Neural crest cell (in vitro differentiated cells): ENCODE measurements at places on chromosomes 6 and 20. TPM values are rescaled to one million over a fixed set of nuclear protein-coding genes. Genes with fewer than 3 reads are reported as not detected.

- H3K4me3 ChIP-seq, result no peak overlapping the region
- no peaks in the 10 kb centered on the region for H3K27me3 ChIP-seq
- H3K36me3 ChIP-seq, result no peaks in the 10 kb centered on the region
- no peaks in the 10 kb centered on the region for H3K4me1 ChIP-seq
- H3K27ac ChIP-seq, result no peak overlapping the region
Measured at GRCh38 chr20:1918491-1919165, 23.4 kb downstream of the SIRPA start.

- no peaks in the 10 kb centered on the region for H3K27me3 ChIP-seq
- no peak for DNase-seq
- no peaks in the 10 kb centered on the region for H3K36me3 ChIP-seq
Measured at GRCh38 chr6:65692109-65692508, 14.9 kb downstream of the EYS start.

- no peaks in the 10 kb centered on the region for H3K36me3 ChIP-seq
- no peak for DNase-seq
- H3K4me1 ChIP-seq, result no peaks in the 10 kb centered on the region
- H3K27me3 ChIP-seq, result no peaks in the 10 kb centered on the region
- no peak overlapping the region for H3K27ac ChIP-seq
Measured at GRCh38 chr6:37007340-37008043, 2.0 kb downstream of the FGD2 start.

GRCh38 chr6:16841241-16841640 lies 80.0 kb upstream of the ATXN1 start:
- H3K27ac ChIP-seq, result no peak overlapping the region
- peaks cover 5% of the 10 kb centered on the region for H3K27me3 ChIP-seq
- H3K4me3 ChIP-seq, result no peak overlapping the region
- H3K36me3 ChIP-seq, result no peaks in the 10 kb centered on the region
- no peak for DNase-seq

DNA sequence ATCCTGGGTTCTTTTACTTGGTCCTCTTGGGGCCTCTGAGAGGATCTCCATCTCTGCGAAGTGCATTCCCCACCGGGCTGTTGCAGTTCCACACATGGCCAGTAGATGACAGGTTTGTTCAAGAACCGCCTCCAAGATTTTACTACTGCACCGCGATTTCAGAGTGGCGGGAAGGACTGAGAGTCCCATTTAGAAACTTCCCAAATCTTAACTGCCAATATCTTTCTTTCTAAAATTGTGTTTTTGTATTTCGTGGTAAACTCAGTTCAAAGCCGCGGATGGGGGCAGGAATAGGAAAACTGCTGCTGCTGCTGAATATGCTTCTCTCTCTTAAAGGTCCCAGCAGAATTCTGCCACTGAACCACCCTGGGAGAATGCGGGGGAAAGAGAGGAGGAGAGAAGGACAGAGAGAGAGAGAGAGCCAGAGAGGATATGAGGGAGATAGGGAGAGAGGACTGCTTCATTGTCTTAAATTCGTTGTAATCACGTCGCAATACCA lies 8.6 kb upstream of the BTNL2 start:
- DNase-seq, result peak; percentile 86
- peaks cover 9% of the 10 kb centered on the region for H3K4me1 ChIP-seq
- peaks cover 70% of the 10 kb centered on the region for H3K27me3 ChIP-seq

- peaks cover 4% of the 10 kb centered on the region for H3K27me3 ChIP-seq
- H3K27ac ChIP-seq, result peak overlapping the region; percentile 97
- DNase-seq, result no peak
- H3K36me3 ChIP-seq, result peaks cover 9% of the 10 kb centered on the region
Measured at GRCh38 chr6:112252571-112253497, 1.5 kb downstream of the LAMA4 start.

Gene DLL1
- total RNA-seq, result 53.9 and 59.8 TPM in 2 replicates

GRCh38 chr6:80527552-80528052 lies 421.1 kb downstream of the BCKDHB start:
- H3K4me1 ChIP-seq, result peaks cover 15% of the 10 kb centered on the region
- H3K27me3 ChIP-seq, result no peaks in the 10 kb centered on the region
- no peaks in the 10 kb centered on the region for H3K36me3 ChIP-seq
- H3K27ac ChIP-seq, result no peak overlapping the region
- no peak overlapping the region for H3K4me3 ChIP-seq
- DNase-seq, result no peak

GRCh38 chr6:32188381-32189068 lies 1.5 kb downstream of the PBX2 start:
- peaks cover 61% of the 10 kb centered on the region for H3K4me1 ChIP-seq
- no peak for DNase-seq
- no peaks in the 10 kb centered on the region for H3K27me3 ChIP-seq
